Muscle of leg (tissue), 16 donors: ENCODE measurements at places on chromosomes 12 and 14. TPM values are rescaled to one million over a fixed set of nuclear protein-coding genes. Genes with fewer than 3 reads are reported as not detected.

- DNase-seq = no peak
Measured at GRCh38 chr12:55629058-55629841, 7.4 kb upstream of the OR10P1 start.

The MIP gene
- not detected for total RNA-seq

The EPYC gene
- 0.04 TPM for total RNA-seq

- DNase-seq = no peak
Measured at GRCh38 chr12:49801141-49802063, 26.8 kb downstream of the NCKAP5L start.

The STAC3 gene
- total RNA-seq = 202 TPM

The CCDC196 gene
- total RNA-seq = not detected

DNA sequence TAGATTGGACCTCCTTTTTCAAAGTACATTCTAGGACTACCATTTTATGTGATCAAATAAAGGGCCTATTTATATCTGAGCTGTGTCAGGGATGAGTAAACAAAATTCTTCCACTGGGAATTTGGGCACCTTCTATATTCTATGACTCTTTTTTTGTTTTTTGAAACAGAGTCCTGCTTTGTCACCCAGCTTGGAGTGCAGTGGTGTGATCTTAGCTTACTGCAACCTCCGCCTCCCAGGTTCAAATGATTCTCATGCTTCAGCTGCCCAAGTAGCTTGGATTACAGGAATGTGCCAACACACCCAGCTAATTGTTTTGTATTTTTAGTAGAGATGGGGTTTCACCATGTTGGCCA lies 64.8 kb downstream of the DRAM1 start:
- DNase-seq = no peak

The PTPRQ gene
- 0.71 TPM for total RNA-seq

DNA sequence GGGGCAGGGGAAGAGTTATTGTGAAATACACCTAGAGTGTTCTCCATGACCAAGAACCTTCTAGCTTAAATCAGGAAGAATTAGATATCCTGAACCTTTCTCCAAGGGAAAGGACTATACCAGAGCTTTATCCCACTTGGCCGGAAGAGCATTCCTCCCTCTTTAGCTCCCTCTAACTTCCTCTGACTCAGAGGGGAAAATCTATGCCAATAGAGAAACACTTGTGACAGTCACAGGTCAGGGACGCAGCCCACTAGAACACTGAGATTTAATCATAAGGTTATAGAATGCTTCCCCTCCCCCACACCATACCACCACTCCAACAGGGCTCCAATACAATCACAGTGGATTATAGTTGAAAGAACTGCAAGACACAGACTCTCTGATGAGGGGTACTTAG lies 55.4 kb upstream of the RFX4 start:
- DNase-seq = no peak

DNA sequence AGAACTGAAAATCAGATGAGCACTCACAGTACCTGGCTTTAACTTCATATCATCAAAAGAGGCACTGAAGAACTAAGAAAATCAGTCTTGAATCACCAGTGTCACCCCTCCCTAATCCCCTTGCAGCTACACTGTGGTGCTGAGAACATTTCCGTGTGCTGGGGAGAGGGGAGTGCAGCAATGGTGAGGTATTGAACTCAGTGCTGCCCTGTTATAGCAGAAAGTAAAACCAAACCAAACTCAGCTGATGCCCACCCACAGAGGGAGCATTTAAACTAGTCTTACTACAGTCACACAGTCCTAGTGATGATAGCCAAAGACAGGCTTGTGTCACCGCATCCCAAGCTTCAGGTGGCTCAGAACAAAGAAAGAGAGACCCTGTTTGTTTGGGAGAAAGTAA lies 122.1 kb downstream of the CPNE8 start:
- DNase-seq = no peak

The KCNH3 gene
- 1.1 TPM for total RNA-seq

DNA sequence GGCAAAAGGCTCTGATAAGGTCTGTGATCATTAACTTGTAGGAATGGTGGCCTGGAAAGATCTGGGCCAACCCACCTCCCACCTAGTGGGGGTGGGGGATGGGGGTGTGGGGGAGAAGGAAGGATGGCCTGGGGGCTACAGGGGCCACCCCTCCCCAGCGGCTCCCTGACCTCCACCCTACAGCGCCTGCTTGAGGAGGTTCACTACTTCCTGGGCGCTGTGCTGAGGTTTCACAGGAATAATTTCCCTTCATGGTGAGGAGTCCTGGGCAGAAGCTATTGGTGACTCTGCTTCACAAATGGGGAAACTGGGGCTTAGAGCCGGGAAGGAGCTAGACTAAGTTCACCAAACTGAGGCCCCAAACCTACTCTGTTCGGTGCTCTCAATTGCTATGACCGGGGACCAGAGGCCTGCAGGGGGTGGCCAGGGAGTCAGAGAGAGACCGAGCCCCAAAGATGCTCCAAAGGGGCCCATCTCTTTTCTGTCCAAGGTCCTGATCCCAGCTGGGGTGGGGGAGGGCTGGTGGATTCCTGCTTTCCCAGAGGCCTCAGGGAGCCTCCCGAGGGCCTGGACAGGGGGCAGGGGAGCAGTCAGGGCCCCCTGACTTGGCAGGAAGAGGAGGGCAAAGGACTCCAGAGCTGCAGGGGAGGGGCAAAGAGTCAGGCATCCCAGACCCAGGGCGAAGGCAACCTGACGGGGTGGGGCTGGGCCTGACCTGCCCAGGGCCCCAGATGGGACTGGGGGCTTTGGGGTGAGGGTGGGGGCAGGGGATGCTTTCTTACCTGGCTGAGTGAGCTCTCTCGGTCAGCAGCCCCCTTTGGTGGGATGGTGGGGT lies 1.7 kb downstream of the HNF1A start:
- no peak for DNase-seq
